ENCODE measurements at places on chromosomes 4 and X.

DNA sequence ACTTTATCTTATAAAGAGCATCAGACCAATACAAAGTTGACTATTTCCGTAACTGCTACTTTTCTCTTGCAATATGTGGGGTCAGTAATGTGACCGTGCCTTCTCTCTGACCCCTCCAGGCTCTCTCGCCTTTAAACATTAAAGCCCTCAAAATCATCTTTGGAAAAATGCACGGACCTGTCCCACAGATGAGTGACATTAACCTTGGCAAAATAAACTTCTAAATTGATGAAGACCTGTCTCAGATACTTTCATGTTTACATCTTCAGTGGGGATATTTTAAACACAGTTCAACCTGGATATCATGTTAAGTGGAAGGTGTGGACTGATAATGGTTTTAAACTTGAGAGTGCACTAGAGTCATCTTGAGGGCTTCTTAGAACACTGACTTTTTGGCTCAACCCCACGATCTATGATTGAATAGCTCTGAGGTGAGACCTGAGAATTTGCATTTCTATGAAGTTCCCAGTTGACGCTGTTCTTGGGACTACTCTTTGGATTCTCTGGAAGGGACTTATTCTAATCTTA, 26.7 kb upstream of the CXCL3 start:
- DNase-seq = no peak

DNA sequence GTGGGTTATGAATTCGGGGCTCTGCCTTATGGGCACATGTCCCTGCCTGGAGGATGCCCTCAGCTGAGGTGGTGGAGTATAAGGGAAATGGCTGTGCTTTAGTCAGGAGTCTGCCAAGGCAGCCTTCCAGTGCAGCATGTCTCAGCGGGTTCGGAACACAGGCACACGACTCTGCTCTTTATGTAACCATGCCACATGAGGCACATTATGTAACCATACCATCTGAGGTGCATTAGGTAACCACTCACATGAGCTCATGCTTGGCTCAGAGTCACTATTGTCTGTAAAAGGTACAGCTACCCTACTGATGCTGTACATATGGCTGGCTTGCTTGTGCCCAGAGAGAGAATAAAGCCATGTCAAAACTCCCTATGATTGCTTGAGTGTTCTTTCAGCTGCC, 723.6 kb downstream of the TRAM1L1 start:
- no peak for DNase-seq

DNA sequence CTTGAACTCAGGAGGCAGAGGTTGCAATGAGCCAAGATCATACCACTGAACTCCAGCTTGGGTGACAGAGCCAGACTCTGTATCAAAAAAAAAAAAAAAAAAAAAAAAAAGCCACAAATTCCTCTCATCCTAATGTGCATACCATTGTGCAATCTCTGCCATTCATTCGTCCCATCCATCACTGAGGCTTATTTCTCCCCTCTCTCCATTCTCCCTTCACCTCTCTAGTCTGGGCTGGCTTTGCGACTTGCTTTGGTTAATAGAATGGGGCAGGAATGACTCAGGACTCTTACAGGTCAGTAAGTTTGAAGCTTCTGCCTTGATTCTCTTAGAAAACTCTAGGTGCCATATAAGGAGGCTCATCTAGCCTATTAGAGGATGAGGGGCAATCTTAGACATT, 60.3 kb upstream of the DDX3X start:
- no peak for DNase-seq

GRCh38 chr4:1333256-1333655, 13.8 kb upstream of the UVSSA start:
- no peak for DNase-seq

DNA sequence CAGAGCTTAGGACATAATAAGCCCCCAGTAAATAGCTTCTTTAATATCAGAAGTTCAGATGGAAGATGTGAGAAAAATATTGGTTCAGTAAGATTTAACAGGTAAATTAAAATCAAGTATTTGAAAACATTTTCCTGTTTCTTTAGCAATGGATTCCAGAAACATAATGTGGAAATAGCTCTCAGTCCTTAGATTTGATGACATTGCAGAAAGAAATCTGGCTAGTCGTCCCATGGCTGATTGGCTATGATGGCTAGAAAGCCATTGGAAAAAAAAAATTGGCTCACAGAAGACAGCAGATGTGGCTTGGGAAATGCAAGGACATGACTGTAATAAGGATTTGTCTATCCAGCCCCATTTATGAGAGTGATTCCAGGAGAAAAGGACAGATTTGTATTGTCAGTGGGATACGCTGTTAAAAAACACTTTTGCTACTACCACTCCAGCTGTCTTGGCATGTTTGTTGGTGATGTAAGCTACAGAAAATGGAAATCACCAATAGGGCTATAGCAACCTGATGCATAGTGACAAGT, 78.3 kb downstream of the AR start:
- no peak for DNase-seq

- no peak for DNase-seq
Measured at GRCh38 chrX:153387987-153388721, 13.0 kb downstream of the PNMA6E start.

DNA sequence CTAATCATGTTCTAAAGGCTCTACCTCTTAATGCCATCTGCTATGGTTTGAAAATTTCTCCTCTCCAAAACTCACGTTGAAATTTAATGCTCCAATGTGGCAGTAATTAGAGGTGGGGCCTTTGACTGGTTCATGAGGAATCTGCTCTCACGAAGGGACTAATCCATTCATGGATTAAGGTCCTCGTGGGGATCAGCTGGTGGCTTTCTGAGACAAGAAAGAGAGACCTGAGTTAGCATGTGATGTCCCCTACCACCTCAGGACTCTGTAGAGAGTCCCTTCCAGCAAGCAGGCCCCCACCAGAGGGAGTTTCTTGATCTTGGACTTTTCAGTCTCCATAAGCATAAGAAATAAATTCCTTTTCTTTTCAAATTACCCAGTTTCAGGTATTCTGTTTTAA, 65.3 kb downstream of the WDFY3 start:
- no peak for DNase-seq

- no peak for DNase-seq
Measured at GRCh38 chrX:43456063-43456462, 200.0 kb upstream of the MAOA start.

DNA sequence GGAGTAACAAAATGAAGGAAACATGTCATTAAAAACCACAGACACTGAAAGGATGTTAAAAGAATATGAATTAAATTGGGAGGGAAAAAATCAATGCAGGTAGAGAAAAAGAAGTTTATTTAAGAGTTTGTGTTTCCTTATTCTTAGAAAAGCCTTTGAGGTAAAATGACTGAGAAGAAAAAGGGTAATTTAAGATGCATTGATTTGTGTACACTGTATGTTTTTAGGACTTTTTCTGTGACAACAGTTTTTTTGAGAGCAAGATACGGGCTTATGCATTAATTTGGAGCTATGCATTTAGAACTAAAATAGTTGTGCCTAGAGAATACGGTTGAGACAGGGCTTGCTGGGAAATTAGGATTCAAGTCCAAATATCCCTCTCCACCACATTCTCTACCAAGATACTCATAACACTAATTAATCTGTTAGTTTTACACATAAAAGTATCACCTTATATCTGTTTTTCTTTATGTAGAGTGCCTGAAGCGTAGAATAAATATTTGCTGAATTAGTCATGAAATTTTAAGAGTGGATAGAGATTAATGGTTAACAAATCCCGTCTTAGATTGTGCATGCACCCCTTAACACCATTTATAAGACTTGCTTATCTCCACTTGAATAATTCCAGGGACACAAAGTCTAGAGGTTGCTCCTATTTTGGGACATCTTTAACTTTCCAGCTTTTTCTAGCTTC, 232.5 kb downstream of the PCDH7 start:
- DNase-seq = no peak

- DNase-seq = no peak
Measured at GRCh38 chr4:84681486-84682274, 98.8 kb downstream of the CDS1 start.

- DNase-seq = no peak
Measured at GRCh38 chrX:5733501-5733900, 495.2 kb downstream of the NLGN4X start.

GRCh38 chrX:123698979-123699520, 33.8 kb downstream of the THOC2 start:
- no peak for DNase-seq

All from stimulated activated CD8-positive, alpha-beta memory T cell treated with anti-CD3 and anti-CD28 coated beads, Interleukin-15, amount 100 ng/mL, for 4 hours (primary cell).